ENCODE measurements at places on chromosomes 2 and 18.

- no peak for DNase-seq
Observed at GRCh38 chr2:99495115-99495860, 5.5 kb upstream of the REV1 start.

DNA sequence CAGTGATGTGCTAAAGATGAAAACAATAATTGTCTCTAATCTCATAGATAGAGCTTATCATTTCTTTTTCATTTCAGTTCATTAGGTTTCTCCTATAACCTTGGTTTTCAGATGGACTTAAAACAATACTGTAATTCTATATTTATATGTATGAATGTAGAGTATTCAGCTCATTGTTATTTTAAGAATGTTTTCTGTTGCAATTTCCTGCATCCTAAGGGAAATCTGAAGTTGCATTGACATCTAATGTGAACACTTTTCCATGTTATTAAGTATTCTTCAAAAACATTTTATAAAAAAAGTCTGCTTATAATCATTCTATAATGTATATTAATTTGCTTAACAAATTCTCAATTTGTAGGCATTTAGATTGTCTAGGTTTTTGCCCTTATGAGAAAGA, 288.9 kb downstream of the XIRP2 start:
- DNase-seq, result no peak

GRCh38 chr2:1940679-1941078, 196.4 kb upstream of the PXDN start:
- no peak for DNase-seq

- DNase-seq, result no peak
Observed at GRCh38 chr2:148021886-148022285, 995 bp downstream of the MBD5 start.

- DNase-seq, result no peak
Observed at GRCh38 chr2:225867071-225867470, 467.6 kb downstream of the NYAP2 start.

DNA sequence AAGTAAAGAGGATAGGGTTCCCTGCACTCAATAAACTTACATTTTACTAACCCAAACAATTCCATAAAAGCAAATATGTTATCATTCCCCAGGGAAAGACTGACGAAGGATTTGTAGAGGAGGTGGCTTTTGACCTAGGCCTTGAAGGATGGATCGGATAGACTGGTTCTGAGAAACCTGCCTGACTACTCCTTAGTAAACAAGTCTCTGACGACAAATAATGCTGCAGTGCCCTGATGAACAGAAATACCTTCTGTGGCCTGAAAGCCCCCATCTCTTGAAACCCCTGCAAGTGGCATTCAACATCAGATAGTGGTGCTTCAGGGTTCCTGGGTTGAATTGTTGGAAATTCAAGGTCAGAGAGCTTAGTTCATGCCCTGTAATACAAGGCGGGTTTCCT, 19.2 kb downstream of the PRKCE start:
- no peak for DNase-seq

DNA sequence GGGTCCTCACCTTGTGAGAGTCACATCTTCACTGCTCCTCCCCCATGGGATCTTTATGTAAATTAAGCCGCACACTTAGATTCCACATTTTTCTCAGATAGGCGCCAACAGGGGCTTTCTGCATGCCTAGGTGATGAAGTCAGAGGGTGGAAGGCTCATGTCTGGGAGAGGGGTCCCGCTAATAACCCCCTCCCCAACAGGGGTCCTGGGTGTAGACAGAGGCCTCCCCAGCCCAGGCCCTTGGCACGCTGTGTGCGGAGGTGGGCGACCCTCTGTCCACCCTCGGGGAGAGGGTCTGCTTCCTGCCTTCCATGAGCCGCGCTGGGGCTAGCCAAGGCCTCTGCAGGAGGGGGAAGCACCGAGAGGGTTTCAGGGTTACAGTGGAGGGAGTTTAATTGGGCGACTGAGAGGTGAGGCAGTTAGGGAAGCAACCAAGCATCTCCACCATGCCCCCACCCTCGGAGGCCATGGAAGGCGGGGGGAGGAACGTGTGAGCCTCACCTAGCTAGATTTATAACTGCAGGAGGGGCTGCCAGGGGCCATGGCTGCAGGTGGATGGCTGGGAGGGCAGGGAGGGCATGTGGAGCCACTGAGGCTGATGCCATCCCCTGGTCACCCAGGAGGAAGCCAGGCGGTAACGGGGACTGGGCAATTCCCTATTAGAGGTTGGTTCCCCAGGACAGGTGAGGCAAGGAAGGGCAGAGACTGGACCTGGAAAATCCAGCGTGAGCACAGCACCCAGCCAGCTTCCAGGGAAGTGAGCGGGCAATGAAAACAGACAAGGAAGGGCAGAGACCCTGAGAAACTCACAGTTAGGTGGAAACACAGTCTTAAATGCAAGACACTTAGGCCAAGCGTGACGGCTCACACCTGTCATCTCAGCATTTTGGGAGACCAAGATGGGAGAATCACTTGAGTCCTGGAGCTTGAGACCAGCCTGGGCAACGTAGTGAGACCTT, 7.7 kb upstream of the PXDN start:
- DNase-seq, result no peak

DNA sequence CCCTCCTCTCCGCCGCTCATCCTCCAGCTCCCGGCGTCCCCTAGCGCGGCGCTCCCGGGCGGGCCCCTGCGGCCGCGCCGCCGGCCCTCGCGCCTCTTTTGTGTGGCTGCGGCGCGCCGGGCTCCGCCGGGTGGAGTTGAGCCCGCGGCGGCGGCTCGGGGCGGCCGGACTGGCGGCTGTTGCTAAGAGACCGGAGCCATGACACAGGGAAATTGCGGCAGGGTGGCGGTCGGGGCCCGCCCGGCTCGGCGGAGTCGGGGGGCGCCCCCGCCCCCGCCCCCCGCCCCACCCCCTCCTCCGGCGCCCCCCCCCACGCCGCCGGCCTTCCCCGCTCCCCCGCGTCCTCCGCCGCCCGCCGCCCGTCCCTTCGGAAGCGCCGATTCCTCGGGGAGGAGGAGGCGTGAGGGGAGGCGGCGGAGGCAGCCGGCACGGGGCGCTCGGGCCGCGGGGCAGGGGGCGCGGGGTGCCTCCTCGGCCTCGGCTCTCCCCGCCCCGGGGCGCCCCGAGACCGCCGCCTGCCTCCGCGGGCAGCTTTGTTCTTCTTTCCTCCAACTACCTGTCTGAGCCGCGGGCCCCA, at the start of gene TMEM200C:
Gene TMEM200C (minus strand): TSS at position 224 of the 577 bp plus-strand sequence. CDS start 3,459 bp downstream, outside the sequence.
- DNase-seq, result no peak

GRCh38 chr18:39167990-39168389, 1602.4 kb upstream of the CELF4 start:
- no peak for DNase-seq

- no peak for DNase-seq
Observed at GRCh38 chr2:214713080-214713830, 96.2 kb downstream of the BARD1 start.

DNA sequence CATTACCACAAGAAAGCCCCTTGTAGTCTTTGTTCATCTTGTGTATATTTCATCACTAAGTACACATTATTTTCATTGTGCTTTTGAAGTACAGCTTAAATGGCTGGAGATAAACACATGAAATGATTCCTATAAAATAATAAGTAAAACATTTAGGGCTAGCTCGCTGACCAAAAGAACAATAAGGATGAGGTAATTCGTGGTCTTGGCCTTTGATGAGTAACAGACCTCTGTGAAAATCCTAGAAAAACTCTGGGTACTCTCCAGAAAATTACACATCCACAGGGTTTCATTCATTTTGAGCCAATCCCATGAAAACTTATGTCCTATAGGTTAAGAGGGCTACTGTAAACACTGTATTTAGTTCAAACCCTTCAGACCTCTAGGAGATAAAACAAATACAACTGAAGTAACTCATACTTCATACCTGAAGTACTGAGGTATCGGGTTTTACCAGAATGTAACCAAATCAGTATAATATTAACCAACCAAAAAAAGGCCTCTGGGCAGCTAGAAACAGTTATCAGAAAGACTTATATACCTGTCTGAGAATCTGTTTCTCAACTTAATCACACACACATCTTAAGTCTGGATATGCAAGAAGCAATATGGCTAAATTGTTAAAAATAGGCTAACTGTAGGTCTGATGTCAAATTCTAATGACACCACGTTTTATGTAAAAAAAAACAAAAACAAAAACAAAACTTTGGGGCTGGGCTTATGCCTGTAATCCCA, 31.0 kb downstream of the CFAP36 start:
- DNase-seq, result no peak

GRCh38 chr2:75600461-75601011, 39.8 kb upstream of the EVA1A start:
- no peak for DNase-seq

DNA sequence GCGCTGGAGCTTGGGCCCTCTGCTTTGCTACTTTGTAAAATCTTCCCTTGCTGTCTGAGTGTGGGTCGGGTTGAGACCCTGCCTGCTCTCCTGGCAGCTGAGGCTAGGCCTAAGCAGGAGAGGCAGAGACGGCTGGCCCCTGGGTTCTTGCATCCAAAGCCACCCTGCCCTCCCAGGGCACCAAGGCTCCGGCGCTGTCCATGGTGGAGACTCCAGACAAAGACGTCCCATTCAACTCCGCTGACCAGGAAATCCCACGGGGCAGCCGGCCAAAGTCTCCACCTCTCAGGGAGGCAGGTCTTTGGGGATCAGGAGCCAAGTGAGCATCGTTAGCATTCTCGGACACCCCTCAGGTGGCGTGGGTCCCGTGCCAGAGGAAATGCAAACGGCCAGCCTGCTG, 2.6 kb upstream of the PRLH start:
- DNase-seq, result no peak

DNA sequence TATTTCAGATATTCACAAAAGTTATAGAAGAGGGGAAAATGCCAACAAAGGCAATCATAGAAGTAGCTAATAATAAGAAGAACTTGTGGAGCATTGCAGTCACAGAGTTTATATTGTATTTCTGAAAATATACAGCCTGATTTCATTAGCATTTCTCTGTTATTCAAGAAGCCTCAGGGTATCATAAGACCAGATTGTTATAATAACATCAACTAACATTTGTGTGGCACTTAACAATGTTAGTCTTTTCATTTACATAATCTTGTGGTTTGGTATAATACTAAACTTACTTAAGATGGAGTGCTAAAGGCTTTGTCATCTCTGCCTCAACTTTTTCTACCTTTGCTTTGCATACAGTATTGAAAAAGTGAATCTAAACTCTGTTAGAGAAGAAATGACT, 61.6 kb upstream of the TACR1 start:
- DNase-seq, result no peak

- no peak for DNase-seq
Observed at GRCh38 chr2:159650574-159650973, 34.2 kb upstream of the BAZ2B start.

DNA sequence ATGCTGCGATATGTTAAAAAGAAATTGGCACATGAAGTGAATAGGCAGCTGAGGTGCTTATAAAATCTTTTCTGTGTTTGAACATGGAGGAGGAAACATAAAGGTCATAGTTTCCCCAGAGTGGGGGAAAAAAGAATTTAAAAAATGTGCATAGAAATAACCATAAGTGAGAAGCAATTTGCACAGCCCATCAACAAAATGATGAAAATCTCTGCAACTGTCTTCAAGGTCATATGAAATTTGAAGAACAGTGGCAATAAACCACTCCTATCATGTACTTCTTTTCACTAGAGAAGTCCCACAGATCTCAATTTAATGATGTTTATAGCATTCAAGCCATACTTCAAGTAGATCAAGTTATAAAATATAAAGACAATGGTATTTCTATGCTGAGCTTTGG, 46.7 kb upstream of the ZNF804A start:
- no peak for DNase-seq

DNA sequence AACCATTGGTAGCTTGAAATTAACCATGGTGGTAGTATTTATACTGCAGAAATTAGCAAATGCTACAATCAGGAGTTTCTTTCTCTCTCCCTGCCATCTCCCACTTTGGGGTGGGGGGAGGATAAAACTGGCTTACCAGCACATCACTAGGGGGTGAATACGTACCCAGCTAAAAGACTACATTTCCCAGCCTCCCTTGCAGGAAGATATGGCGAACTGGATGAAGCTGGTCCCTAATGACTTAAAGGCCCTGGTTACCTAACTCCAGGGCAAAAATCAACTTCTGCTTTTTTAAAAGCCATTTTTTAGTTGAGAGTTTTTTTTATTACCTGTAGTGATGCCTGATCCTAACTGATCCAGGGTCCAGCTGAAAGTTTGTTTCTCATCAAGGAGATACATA, 70.3 kb upstream of the RAB12 start:
- no peak for DNase-seq

DNA sequence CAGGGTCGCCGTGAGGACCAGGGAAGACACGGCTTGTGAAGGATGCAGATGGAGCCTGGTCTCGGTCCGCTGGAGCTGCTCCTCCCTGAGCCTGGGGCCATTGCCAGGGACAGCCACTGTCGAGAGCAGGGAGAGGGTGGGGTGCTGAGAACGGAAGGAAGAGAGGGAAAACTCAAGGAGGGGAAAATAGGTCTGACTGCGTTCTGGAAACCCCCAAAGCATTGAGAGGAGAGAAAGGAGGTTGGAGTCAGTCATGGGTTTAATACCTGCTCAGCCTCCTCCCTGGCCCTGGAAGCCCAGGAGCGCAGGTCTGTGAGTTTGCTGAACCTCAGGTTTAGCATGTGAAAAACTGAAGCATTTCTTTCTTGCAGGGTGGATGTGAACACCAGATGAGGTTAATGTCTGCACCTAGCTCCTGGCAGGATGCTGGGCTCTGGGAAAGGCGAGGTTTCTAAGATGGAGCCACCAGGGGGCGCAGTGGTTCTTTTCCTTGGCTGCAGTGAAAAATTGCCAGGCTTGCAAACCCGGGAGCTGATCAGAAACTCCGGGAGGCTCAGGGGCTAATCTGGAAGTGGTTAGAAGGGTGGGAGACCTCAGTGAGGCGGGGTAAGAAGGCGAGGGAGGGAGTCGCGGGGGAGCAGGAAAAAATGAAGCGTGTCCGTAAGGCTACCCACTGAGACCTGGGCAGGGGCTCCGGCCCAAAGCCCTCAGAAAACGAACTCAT, 33.6 kb upstream of the RNF149 start:
- peak; percentile 67 for DNase-seq

- DNase-seq, result no peak
Observed at GRCh38 chr18:44856157-44856556, 175.5 kb downstream of the SETBP1 start.

DNA sequence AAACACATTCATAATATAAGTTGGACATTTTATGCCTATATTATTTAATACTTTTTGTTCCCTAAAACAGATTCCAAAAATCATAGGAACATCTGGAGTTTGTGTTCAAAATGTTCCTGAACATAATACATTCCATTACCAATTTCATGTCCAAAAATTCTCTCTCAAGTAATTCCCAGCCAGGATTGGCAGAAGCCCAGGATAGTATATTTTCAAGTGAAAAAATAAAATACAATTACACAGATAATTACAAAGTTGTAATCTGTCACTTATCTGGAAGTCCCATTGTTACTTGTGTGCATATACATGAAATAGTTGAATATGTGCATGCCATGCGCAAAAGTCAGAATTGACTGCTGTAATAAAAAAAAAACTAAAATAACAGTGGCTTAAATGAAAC, 5.2 kb upstream of the SCN7A start:
- no peak for DNase-seq

DNA sequence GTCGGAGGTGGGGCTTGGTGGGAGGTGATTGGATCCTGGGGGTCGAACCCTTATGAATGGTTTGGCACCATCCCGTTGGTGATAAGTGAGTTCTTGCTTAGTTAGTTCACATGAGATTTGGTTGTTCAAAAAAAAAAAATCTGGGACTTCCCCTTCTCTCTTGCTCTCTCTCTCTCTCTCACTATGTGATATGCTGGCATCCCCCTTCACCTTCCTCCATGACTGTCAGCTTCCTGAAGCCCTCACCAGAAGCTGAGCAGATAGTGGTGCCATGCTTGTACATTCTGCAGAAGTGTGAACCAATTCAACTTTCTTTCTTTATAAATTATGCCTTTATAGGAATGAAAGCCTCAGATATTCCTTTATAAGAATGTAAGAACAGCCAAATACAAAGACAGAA, 269.7 kb upstream of the APCDD1 start:
- no peak for DNase-seq

GRCh38 chr18:68833756-68834155, 35.9 kb downstream of the CCDC102B start:
- DNase-seq, result no peak
